ENCODE measurements at places on chromosomes 2 and 18.

DNA sequence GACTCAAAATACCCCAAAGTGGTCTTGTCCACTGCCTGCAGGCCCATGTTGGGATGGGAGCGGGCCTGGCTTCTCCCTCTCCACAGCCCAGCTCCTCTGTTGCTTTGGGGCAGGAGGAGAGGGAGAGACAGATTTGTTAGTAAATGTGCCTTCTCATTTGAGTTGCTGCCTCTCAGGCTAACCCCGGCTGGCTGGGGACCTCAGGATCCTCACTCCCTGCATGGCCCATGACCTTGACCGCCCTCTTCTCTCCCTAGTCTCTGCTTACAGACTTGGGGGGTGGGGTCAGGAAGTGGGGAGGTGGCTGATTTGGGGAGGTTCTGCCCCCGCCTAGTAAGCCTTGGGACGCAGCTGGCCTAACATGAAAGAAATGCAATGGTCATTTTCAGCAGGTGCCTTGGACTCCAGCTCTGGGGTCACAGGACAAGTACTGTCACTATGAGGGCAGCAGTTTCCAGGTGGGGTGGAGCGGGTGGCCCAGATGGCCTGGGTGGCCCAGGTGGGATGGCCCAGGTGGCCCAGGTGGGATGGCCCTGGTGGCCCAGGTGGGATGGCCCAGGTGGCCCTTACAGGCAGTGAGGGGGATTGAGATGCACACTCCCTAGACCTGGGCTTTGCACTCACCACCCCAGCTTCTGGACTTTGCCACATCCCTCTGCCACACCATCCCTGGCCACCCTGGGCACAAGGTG, 24.1 kb downstream of the HJURP start:
- DNase-seq = no peak

- no peak for DNase-seq
Measured at GRCh38 chr2:43898838-43899346, 60.1 kb downstream of the ABCG8 start.

- DNase-seq = no peak
Measured at GRCh38 chr2:2050446-2050845, 280.6 kb downstream of the MYT1L start.

DNA sequence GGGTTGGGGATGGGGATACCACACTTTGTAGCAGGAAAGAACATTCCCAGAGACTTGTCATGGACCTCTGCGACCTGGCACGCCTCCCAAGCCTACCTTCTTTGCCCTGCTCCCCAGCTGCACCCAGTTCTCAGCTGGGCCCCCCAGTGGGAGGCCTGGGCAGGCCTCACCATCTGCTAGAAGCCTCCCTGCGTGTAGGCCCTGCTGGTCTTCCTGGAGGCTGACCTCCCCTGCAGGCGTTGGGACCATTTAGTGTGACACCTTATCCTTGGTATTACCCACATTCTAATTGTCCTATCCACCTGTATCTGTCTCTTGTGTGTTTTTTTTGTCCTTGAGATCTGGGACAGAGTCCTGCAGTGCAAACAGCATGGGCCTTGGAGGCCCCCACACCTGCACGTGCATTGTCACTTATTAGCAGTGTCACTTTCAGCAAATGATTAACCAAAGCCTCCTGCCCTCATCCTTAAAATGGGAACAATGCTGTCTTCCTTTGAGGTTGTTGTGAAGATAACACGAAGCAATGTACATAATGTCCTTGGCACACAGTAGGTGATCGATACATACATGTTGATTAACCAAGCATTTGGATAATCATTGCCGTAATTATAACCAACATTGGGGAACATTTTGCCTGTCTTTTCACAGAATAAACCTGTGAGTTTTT, 77.2 kb downstream of the LIPG start:
- no peak for DNase-seq

DNA sequence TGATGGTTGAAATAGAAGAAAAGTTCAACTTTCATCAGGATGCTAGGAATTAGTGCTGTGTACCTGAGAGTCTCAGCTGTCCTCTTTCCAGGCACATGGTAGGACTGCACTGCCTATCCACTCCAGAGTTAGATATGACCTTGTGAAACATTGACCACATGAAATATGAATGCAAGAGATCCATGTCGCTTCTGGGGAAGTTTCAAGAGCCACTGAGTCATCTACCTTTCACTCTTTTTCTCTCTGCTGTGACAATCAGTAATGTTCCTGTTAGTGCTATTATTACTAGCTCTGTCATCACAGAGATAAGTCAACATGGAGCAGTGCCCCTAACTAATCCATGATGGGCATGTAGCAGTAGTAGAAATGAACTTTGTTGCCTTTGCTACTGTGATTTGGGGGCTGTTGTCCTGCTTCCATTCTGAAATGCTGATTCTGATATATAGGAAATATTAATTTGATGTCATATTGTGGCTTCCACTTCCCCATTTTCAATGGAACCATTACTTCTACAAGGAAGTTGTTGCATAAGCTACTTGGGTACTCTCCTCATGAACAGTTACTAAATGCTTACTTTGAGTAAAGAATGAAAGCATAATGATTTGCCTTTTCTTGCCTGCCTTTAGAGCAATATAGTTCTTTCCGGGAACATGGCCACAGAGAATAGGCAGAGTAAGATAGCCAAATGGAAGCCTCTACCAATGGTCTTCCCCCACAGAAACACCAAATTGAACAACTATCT, 192.8 kb upstream of the ZNF521 start:
- no peak for DNase-seq

DNA sequence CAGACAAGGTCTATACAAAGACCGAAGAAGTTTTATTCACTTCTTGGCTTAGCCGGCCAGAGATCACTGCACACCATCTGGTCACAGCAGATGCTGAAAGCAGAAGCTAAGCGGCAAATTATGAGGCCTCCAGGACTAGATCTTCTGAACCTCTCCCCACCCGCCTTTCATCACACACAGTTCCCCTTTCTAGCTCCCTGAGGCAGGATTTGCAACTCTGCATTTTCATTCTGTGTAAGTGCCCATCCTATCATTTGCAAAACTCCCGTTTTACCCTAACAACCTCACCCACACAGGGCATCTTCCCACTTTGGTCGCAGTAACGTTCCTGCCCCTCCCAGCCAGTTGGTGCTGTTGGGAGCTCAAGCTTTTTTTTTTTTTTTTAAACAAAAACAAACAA, 3.1 kb upstream of the MOB1A start:
- no peak for DNase-seq

- no peak for DNase-seq
Measured at GRCh38 chr18:27995770-27996502, 181.0 kb downstream of the CDH2 start.

- no peak for DNase-seq
Measured at GRCh38 chr2:149388120-149388816, 57.9 kb downstream of the LYPD6 start.

DNA sequence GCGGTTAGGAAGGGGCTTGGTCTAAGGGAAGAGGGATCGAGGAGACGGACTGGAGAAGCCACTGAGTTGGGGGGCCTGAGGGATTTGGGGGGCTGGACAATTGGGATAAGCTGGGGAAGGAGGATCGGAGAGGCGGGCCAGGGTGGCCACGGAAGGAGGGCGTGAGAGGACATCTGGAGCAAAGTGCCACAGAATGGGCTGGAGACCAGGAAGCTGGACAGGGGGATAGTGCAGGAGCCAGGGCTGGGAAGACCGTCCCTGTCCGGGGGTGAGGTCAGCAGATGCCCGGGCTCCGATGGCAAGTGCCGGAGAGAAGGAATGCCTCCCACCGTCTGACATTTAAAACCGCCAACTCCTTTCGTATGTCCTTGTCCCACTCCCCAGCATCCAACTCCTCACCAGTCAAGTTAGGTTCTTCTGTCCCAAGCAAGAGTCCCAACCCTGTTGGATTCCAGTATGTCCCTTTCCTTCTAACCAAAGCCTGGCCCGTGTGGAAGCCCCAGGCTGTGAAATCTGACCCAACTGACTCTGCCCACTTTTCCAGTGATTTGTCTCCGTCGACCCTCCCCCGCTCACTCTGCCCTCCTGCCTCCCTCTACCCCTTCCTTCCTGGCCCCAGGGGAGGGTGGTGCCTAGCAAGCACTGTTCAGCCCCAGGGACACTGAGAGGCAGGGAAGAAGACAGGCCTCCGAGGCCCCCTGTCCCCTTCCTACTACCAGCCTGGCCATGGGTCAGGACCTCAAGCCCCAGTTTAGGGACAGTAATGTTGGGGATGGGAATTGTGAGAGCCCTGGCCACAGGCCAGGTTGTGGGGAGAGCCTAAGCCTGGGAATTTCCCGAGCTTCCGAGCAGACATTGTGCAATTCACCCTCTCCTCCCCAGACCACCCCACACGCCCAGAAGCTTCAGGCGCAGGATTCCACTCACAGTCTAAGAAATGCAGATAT, 31.5 kb upstream of the TMBIM1 start:
- DNase-seq = no peak

- no peak for DNase-seq
Measured at GRCh38 chr2:9832586-9832985, 10.7 kb upstream of the TAF1B start.

- no peak for DNase-seq
Measured at GRCh38 chr18:44119607-44120006, 561.1 kb upstream of the SETBP1 start.

DNA sequence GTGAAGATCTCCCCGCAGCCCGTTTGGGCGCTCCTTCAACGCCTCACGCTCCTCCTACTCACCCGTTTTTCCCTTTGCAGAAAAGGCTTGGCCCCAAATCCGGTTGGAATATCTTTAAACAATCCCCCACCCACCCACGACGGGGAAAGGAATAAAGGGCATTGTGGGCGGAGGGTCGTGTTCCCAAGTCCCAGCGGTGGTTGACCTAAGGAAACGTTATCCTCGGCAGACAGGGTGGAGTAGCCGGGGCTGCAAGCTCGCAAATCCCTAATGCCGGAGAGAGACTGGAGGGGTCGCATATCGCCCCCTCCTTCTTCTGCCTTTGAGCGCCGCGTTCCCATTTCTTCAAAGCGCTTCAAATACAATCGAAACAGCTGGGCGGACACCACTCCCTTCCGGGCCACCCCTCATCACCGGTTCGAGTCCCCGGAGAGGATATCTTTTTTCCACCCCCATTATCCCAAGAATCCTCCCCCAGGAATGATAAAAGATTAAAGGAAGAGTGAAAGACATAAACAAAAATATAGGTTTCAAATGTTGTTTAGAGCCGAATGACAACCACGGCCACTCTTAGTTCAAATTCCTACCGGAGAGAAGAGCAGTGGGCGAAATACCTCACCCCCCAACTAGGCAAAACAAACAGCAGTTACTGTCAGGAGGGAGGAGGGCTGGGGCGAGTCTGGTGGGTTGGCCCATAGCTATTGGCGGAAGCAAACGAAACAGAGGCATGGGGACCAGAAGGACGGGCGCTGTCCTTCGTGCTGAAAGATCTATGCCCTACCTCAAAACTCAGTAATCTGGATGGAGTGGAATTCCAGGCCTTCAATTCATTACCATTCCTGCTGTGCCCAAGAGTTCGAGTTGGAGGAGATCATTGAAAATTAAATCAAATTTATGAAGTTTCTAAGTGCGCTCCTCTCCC, 2.8 kb upstream of the GAD1 start:
- no peak for DNase-seq

GRCh38 chr18:29146068-29146467, 969.1 kb upstream of the CDH2 start:
- no peak for DNase-seq

DNA sequence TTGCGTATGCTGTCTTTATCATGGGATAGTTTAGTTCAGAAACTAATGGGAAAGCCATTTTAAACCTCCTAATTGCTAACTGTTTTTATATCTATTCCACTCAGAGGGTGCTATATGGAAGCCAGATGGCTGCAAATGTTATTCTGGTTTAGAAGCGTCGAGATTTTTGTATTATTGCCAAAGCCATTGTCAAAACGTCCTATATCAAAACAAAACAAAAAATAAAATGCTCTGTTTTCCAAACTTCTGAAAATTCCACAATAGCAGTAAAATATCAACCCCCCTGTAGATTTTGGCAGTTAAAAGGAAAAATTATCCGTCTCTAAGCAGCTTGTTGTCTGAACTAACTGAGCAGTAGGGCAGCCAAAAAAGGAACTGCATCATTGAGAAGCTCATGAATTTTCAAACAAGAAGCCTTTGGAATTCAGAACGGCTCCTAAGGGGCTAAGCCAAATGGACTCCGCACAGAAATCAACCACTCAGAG, 195.4 kb upstream of the CWC22 start:
- DNase-seq = no peak

- no peak for DNase-seq
Measured at GRCh38 chr18:74897971-74898657, 300.4 kb downstream of the ZNF407 start.

GRCh38 chr2:127014224-127014623, 92.7 kb downstream of the BIN1 start:
- no peak for DNase-seq

DNA sequence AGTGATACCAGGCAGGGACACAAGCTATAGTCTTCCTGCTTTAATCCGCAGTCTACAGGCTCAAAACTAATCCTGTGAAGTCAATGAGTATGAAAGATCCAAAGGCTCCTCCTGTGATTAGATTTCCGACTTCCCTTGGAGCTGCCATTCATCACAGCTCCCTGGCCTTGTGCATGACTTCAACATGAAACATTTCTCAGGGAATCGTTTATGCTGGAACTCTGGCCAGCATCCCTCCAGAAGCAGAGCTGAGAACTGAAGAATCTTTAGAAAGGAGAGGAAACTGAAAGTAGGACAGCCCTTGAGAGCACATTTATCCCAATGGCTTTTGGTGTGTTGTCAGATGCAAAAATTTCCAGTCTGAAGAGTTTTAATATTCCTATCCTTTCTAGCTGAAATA, 84.3 kb upstream of the SESTD1 start:
- DNase-seq = no peak

DNA sequence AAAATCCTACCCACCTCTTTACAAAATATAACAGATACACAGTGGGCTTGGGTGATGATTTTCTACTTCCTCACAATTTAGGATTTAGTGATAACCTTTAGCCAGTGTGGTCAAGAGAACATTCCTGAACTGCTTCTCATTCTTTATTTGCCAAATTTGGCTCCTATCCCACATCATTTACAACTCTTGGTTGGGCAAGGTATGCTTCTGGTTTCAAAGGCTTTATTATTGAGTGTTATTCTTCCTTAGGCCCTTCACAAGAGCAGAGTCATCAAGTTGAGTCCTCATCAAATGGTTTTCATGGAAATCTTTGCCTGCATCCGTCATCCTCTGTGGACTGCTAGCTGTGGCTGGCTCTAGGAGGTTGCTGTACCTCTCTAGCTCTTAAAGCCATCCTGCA, 472.0 kb upstream of the ETAA1 start:
- DNase-seq = no peak

DNA sequence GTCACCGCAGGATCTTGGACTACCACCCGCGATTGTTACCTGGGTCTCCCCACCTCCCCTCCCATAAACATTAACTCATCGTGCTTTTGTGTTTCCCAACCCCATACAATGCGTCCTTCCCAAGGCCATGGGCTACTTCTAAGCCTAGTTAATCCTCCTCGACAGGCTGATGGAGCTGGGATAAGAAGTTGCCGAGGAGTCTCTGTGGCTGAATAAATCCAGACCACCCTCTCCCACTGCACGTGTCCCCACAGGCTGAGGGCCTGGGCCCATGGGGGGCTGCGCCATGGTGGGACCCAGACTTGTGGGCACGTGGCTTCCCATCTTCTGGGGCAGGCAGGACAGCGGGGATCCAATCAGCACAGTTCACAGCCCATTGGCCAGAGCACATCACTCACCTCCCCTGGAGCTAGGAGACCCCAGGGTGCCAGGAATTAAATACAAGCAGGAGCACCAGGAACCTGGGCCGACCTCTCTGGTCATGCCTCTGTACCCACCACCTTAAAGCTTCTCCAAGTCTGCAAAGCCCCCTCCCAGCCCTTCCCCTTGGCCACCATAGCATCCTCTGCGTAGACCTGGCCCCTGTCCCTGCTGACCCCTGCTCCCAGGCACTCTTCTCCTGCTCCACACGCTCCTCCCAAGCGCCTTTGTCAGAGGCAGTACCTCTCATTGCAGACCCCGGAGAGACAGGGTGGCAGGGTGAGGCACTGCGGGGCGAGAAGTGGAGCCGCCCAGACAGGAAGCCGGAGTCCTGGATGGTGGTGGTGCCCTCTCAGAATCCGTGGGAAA, 51.0 kb upstream of the ID2 start:
- no peak for DNase-seq
